ENCODE measurements at places on chromosomes 5 and 9.

DNA sequence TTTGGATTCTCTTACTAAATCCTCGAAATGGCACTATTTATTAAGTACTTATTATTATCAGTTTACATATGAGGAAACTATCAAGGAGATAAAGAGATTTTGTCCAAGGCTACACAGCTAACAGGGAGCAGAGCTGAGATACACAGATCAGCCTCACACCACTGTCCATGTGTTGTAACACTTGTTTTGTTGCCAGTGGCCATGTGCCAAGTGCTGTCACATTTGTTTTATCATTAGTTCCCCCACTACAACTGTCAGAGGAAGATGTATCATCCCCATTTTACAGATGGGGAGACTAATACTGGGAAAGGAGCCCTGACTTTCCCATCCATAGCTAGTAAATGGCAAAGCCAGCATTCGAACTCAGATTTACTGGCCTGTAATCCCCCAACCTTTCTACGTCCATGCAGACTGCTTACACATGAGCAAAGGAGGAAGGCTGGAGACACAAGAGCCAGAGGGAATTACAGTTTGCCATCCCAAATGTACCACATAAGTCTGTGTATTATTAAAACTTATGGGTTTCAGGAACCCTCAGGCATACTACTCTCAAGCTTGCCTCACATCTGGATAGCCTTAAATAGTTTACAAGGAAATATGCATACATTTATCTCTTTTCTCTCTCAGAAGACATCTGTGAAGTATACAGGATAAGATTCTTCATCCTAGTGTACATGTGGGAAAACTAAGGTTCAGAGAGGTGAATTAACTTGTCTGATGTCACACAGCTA lies 25.1 kb downstream of the PAPPA start:
- no peak for DNase-seq

DNA sequence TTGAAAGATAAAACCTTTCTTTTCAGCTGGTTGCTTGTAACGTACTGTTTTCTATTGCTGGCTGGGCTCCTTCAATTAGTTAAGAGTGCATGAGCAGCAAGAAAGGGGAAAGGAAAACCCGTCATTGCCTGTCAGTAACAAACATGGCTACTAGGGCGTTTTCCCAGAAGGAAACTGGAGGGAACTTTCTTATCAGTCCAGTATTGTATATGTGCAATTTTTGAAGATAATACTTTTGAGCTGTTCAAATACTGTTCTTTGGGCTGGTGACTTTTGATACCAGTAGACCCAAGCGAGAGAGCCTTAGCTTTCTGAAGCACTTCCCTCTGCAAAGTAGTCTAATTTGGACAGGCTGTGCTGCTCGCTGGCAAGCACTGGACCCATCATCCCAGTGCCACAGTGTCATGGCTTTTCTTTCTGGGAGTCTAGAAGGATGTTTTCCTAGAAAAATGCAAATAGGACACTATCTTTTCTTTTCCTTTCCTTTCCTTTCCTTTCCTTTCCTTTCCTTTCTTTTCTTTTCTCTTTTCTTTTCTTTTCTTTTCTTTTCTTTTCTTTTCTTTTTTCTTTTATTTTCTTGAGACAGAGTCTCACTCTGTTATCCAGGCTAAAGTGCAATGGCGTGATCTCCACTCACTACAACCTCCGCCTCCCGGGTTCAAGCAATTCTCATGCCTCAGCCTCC lies 149.9 kb upstream of the SMIM23 start:
- no peak for DNase-seq

DNA sequence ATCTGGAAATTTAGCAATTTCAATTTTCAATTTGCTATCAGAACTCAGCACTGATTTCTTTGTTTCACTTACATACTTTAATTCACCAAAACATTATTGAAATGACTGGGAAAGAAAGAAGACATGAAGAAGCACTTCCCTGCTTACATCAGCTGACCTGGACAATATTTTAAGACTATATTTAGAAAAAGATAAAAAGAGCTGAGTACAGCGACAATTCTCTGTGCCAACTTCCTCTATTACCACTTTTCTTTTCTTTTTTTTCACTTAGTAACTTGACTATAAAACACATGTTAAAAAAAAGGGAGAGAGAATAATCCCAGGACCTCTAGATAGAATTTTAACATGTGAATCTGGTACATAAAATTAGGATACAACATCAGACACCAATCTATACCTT lies 35.6 kb downstream of the MEF2C start:
- no peak for DNase-seq

DNA sequence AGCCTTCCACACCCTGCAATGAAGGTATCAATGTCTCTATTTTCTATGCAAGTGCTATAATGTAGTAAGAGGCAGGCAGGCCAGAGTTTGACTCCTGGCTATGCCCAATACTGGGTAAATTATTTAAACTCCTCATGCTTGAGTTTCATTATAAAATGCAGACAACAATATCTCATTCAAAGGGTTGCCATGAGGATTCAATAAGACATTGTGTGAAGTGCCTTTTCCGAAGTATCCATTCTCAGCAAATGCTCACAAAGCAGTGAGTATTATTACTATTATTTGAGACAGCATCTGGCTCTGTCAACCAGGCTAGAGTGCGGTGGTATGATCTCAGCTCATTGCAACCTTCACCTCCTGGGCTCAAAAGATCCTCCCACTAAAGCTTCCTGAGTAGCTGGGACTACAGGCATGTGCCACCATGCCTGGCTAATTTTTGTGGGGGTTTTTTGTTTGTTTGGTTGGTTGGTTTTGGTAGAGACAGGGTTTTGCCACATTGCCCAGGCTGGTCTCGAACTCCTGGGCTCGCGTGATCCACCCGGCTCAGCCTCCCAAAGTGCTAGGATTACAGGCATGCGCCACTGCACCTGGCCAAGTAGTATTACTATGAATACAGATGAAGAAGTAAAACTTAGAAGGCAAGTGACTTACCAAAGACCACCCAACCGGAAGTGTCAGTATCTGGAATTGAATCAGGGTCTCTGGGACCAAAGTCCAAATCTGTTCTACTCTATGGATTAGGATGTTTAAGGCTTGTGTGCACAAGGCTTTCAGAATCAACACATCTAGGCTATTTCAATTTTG lies 18.8 kb downstream of the ADAM19 start:
- no peak for DNase-seq

DNA sequence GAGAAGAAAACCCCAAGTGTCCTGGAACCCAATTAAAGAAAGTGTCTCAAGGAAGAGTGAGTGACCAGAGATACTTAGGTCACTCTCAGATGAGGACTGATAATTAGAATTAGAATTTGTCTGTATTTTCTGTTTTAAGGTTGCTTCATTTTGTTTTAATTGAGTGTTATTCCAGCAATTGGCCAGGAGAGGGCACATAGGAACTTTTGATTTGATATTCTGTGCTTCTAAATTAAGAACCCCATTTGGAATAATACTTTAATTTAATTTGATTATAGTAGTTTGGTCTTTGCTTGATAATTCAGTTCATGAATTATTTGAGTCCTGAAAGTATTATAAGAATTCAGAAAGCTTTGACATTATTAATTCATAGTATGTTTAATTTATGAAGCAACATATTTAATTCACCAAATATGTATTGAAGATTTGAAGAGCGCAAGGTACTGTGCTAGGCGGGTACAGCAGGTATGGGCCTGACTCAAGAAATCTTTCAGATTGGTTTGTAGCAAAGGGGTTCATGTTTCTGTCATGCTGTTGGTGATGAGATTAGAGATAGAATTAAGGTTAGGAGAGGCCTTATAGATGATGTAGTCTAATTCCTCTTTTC lies 4.9 kb downstream of the MRPL22 start:
- DNase-seq: no peak

DNA sequence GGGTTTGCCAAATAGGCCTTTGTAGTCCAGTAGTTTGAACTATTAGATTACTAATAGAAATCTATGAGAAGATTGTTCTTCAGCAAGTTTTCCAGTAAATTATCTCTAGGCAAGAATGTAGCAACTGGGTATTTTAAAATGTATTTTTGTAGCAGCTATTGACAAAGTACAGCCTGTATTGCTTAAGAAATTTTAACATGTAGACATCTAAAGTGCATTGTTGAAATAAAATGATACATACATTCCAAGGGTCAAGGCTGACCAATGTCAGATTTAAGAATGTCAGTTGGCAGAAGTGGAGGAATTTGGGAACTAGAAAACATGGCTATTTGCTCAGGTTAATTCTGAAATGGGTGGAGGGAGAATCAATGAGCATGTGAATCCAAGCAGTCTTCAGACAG lies 57.5 kb upstream of the ZSWIM6 start:
- DNase-seq: no peak

DNA sequence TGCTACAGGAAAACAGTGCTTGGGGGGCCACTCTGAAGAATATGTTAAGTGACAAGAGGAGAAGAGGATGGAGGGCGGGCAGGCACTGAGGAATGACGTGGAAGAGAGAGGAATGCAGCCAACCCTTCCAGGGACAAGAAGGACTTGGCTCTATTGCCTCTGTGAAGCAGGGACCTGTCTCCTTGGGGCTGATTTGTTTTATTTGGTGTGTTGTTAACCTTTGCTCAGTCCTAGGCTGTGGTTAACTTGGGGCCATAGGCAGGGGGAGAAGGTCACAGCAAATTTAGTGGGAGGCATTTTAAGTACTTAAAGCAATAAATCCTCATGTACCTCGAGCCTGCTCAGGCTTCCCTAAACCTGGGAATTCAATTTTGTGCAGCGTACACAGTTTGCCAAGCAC lies 39.9 kb downstream of the KIF4B start:
- no peak for DNase-seq

DNA sequence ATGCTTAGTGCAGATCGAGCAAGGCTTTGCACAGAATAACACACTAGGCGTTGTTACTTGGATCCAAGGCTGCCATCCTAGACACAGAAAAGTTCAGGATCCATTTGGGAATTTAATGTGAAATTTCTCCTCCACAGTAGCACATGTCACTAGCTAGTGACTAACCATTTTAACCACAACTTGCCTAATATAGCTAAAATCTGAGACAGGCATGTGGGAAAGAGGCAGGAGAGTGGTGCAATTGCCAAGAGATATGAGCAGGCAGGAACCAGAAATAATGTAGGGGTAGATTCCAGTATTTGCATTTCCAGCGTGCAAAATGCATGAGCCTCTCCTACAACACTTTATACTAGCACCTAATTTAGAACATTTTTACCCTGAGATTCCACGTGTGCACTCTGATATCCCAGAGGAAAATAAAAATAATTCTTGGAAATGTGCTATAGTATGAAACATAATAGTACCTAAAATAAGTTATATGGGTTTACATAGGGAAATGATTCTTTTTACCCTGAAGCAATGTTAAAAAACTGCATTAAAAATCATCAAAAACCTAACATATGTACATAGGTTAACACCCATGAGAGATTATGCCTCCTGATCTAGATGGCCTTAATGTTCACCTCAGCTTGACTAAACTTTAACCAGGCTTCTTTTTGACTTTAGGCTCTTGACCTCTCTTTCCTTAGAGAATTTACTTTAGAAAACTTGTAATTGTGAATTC lies 1230.6 kb upstream of the NUDT12 start:
- DNase-seq: no peak

GRCh38 chr9:137117269-137117731 lies 2.8 kb upstream of the DPP7 start:
- no peak for DNase-seq

GRCh38 chr9:27505744-27506161 lies 18.3 kb upstream of the IFNK start:
- no peak for DNase-seq

DNA sequence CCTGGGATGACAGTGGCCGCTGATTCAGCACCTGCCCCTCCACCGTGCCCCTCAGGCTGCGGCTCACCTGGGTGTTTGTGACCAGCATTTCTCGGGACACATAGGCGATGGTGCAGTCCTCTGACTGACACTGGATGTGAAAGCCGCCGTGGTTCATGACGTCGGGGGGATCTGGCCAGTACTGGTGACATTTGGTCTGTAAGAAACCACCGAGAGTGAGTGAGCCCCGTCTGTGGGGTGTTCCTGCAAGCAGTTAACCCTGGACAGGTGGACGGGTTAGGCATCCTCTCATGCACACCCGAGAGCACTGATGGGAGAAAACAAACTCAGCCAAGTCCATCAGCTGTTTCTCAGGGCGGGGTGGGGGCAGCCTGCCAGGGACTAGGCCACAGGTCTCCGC lies 62.5 kb upstream of the EPB41L4B start:
- no peak for DNase-seq

DNA sequence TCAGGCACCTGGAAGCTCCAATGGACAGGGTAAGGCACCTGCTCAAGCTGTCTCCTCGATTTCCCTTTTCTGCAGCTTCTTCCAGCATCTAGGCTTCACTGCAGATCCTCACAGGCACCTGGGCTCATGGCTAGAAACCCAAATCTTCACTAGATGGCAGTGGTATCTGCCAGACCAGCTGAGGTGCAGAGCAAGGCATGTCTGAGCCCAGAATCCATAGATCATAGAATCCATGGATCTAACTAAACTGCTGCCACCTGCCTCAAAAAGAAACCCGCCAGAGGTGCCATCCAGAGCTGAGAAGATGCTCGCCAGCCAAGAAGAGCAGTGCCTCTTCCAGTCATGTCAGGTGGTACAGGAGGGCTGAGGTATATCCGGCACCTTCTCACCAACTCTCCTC lies 6.9 kb downstream of the SHC3 start:
- peak; percentile 40 for DNase-seq

DNA sequence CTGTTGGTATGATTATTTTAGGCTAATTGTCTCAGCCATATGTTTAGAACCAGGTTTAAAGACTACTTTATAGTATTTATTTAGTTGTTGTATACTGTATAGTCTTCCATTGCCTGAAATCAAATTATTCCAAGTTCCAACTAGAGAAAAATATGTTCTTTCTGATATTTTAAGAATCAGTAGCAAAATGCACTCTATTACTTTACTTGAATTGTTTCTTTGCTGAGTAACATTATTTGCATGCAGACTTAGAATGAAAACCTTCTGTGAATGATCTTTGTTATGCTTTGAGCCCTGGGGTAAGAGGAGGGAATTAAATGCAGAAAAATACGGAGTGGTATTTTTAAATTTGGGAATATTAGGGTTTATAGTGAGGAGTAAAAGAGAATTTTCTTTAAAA lies 47.9 kb downstream of the MEGF10 start:
- no peak for DNase-seq

DNA sequence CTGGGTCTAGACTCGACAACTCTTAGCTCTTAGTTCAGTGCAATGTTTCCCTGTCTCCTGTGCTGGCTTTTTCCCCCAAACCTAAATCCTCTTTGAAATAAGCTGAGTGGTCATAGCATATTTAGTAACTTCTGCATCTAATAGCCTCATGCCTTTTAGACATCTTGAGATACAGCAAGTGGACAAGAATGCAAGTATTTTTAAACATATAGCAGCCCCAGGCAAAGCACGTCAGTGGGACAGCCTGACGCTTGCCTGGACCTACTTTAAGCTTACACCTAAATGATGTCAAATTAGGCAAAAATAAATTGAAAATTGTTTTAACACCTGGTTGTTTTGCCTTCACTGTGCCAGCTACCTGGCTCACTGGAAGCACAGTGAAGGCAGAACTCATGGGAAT lies 8.0 kb downstream of the C9 start:
- no peak for DNase-seq

DNA sequence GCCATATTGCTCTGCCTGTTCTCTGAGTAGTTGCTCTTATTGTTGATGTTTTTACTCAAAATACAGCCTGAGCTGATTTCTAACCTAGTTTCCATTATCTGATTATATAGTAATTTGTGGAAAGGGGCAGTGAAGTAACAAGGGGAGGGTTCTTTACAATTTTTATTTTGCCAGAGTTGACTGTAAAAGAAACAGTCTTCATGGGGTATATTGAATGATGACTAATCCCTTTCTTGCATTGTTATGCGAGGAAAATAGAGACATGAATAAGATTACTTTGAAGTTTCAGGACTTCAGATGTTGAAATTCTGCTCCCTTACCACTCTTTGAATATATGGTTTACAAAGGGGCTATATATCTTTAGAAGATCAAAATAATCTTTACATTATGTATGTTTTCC lies 9.1 kb upstream of the LRRC70 start:
- DNase-seq: no peak
